ENCODE measurements at places on chromosomes 1 and 21.

DNA sequence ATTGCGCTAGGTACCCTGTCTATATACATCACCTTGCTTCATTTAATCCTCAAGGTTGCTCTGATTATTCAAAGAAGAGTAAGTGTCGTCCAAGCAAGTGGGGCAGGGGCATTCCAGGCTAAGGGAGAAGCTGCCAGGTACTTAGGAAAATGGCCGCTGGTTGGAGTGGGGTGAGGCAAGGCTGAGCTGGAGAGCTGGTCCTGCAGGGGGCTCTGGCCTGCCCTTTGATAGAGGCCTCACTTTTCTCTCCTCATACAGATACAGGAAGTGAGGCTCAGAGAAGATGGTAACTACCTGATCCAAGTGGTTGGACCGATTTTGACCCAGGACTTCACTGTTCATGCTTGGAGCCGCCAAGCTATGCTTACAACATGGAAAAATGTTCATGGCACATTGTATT is 86.9 kb upstream of the ZBTB40 start:
- DNase-seq, result no peak

- DNase-seq, result no peak
Observed at GRCh38 chr21:46168659-46169386, 13.4 kb upstream of the FTCD start.

GRCh38 chr1:76666499-76666898 is 200.8 kb upstream of the ST6GALNAC5 start:
- no peak for DNase-seq

GRCh38 chr21:45078371-45078770 is 4.0 kb downstream of the ADARB1 start:
- no peak for DNase-seq

- DNase-seq, result no peak
Observed at GRCh38 chr1:231940116-231940515, 313.5 kb downstream of the DISC1 start.

DNA sequence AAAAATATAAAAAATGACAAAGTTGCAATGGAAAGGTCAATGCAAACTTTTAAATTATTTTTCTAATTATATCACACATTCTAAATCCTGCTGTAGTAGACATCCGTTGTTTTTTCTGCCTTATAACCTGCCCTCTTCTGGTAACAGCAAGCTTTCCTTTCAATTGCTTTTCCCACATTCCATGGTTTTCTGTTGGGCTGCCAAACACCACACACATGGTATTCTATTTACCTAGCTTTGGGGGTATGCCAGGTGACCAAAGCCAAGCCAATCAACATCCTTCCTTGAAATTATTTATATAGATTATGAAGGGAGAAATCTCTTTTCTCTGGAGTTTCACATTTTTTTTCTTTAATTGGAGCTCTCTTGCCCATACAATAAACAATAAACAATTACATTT is 3.4 kb upstream of the LAMC1 start:
- no peak for DNase-seq

DNA sequence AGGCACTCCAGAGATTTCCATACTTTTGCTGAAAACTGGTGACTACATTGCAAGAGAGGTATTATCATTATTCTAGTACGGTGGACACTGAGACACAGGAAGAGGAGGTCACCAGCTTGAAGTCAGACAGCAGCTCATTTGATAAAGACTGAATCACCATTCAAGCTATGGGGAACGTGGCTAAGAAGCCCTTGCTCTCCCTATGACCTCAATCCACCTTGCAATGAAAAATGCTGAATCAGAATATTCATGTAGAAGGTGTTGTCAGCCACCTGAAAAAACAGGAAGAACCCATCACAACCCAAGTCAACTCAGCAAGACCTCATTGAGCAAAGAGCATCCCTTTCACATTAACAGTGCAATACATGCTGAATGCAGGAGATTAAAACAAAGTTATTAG is 59.0 kb upstream of the FGGY start:
- DNase-seq, result no peak

DNA sequence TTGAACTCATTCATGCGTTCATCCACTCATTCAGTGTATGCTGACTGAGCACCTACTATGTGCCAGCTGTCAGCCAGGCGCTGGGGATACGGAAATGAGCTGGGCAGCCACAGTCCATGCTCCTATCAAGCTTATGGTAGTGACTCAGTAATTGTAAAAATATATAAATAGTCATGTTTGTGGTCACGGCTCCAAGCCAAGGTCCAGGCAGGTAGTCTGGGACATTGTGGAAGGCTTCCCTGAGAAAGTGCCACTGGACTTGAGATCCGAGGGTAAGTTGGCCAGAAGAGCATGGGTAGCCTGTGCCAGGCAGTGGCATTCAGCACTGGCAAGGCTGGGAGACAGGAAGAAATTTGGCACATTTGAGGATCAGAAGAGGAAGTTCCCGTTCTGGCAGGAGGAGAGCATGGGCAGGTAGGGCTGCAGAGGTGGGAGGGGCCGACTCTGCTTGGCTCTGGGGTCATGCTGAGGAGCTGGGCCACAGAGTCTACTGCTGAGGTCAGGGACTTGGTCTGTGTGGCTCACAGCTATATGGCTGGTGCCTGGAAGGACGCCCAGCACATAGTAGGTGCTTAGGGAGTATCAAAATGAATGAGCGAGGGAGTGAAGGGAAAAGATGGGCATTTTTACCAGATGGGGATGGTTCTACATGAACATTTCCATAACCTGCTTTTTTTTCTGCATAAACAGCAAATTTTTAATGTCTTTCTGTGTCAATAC is 6.9 kb downstream of the PTPRF start:
- DNase-seq, result no peak

DNA sequence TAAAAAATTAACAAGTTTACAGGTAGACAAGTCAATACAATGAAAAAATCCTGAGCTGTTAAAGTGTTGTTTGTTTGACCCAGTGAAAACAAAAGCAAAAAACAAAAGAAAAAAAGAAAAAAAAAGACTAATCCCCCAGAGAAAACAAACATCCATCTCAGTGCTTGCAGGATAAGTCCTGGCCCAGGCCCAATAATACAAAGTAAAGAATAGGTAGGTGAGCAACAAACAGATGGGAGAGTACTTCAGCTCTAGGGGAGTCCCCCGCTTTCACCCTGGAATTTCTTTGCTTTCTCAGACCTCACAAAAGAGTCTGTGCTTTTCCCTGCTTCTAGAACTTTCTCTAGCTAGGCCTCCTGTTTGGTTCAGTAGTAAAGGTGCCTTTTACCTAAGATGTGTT is 70.3 kb downstream of the ABCA4 start:
- no peak for DNase-seq

All from T-helper 2 cell (primary cell).